Esophagus muscularis mucosa (tissue), 4 donors: ENCODE measurements at places on chromosomes 12 and 14.

GRCh38 chr14:58815161-58815701, 177.5 kb downstream of the DACT1 start:
- no peaks in the 10 kb centered on the region for H3K27me3 ChIP-seq
- no peak overlapping the region for H3K27ac ChIP-seq
- no peaks in the 10 kb centered on the region for H3K36me3 ChIP-seq
- peaks cover 17% of the 10 kb centered on the region for H3K4me1 ChIP-seq

GRCh38 chr12:121964813-121965643, 46.6 kb downstream of the CFAP251 start:
- peaks cover 15% of the 10 kb centered on the region for H3K4me1 ChIP-seq
- H3K4me3 ChIP-seq = no peak overlapping the region
- no peak overlapping the region for H3K27ac ChIP-seq

DNA sequence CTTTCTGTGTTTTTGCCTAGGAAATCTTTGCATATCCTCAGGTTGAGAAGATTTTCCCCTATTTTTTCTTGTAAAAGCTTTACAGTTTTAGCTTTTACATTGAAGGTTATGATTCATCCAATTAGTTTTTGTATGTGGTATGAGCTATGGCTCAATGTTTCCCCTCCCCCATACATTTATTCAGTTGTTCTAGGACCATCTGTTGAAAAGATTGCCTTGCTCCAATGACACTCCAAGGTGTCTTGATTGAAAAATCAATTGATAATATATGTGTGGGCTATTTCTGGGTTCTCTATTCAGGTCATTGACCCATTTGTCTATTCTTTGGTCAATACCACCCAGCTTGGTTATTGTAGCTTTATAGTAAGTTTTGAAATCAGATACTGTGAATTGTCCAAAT, 42.6 kb downstream of the LRTM2 start:
- no peak overlapping the region for H3K4me3 ChIP-seq
- no peak overlapping the region for H3K27ac ChIP-seq
- H3K36me3 ChIP-seq = no peaks in the 10 kb centered on the region
- no peak for DNase-seq
- no peaks in the 10 kb centered on the region for H3K27me3 ChIP-seq
- no peaks in the 10 kb centered on the region for H3K4me1 ChIP-seq

DNA sequence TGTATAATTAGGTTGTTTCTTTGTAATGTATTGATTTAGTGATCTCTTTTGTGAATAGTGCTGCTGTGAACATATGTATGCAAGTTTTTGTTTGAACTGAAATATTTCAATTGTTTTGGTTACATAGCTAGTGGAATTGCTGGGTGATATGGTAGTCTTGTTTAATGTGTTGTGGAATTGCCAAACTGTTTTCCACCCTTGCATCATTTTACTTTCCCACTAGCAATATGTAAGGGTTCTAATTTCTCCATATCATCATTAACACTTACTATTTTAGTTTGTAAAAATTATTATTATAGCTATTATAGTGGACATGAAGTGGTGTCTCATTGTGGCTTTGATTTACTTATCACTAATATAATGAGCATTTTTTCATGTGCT, 5.9 kb downstream of the G2E3 start:
- H3K4me3 ChIP-seq = no peak overlapping the region
- no peak for DNase-seq
- H3K36me3 ChIP-seq = no peaks in the 10 kb centered on the region
- peaks cover 12% of the 10 kb centered on the region for H3K4me1 ChIP-seq
- H3K27ac ChIP-seq = no peak overlapping the region

- no peak overlapping the region for H3K4me3 ChIP-seq
- no peak for DNase-seq
- no peaks in the 10 kb centered on the region for H3K4me1 ChIP-seq
- no peaks in the 10 kb centered on the region for H3K27me3 ChIP-seq
Measured at GRCh38 chr14:21902561-21903181, 229.1 kb upstream of the OR4E1 start.

DNA sequence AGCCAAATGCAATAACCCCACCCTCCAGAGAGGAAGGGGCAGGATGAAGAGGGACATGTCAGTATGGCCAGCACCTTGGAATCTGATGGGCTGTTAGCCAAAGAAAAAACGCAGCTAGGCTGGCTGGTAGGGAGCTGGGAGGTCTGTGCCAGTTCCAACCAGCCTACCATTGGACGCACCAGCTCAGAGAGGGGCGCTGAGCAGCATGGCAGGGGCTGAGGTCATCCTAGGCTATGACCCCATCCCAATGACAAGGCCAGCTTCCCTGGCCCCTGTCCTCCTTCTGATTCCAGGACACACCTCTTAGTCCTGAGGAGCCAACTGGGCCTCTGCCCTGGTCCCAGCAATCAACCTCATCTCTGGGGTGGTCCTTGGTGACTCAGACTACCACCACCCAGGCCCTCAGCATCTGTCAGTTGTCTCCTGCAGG, 12.2 kb downstream of the ACTN1 start:
- peaks cover 100% of the 10 kb centered on the region for H3K4me1 ChIP-seq
- H3K36me3 ChIP-seq = peaks cover 7% of the 10 kb centered on the region
- H3K27ac ChIP-seq = peak overlapping the region; percentile 100
- no peak for DNase-seq
- no peak overlapping the region for H3K4me3 ChIP-seq
- no peaks in the 10 kb centered on the region for H3K27me3 ChIP-seq

- no peaks in the 10 kb centered on the region for H3K36me3 ChIP-seq
- no peak for DNase-seq
- no peak overlapping the region for H3K4me3 ChIP-seq
- peaks cover 14% of the 10 kb centered on the region for H3K4me1 ChIP-seq
Measured at GRCh38 chr12:92546635-92547348, 156.0 kb upstream of the PLEKHG7 start.

GRCh38 chr12:92504594-92504981, 198.2 kb upstream of the PLEKHG7 start:
- H3K4me3 ChIP-seq = no peak overlapping the region
- DNase-seq = no peak
- H3K27ac ChIP-seq = peak overlapping the region; percentile 74
- H3K27me3 ChIP-seq = no peaks in the 10 kb centered on the region
- peaks cover 50% of the 10 kb centered on the region for H3K4me1 ChIP-seq

DNA sequence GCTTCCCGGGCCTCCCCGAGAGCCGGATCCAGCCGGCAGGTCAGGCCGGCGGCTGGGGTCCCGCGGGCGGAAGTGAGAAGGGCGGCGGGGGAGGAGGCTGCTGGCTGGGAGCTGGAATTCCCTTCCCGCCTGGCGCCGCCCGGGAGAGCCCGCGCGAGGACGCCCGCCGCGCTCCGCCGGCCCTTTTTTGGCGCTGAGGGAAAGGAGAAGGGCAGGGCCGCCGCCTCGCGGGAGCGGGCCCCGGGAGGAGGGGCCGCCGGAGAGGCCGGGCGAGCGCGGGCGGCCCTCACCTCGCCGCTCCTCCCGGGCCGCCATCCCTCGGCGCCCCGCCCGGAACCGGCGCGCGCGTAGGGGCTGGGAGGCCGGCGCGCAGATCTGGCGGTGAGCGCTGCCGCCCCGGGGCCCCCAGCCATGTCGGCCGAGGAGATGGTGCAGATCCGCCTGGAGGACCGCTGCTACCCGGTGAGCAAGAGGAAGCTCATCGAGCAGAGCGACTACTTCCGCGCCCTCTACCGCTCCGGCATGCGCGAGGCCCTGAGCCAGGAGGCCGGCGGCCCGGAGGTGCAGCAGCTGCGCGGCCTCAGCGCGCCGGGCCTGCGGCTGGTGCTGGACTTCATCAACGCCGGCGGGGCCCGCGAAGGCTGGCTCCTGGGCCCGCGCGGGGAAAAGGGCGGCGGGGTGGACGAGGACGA, at the start of the genes KLHL42 and MANSC4:
TSS of gene KLHL42 (plus strand) at position 314 of the 692 bp plus-strand sequence. CDS start at position 412, 98 bp downstream.
TSS of gene MANSC4 (minus strand) at position 317 of the 692 bp plus-strand sequence. CDS start 8,960 bp downstream, outside the sequence.
- no peaks in the 10 kb centered on the region for H3K27me3 ChIP-seq
- peak within 1 kb of the TSS; percentile 90 for H3K4me3 ChIP-seq
- DNase-seq = no peak
- H3K4me1 ChIP-seq = peaks cover 52% of the 10 kb centered on the region

GRCh38 chr14:75591987-75592575, 13.7 kb downstream of the FLVCR2 start:
- no peak overlapping the region for H3K4me3 ChIP-seq
- H3K27ac ChIP-seq = no peak overlapping the region
- H3K36me3 ChIP-seq = no peaks in the 10 kb centered on the region

DNA sequence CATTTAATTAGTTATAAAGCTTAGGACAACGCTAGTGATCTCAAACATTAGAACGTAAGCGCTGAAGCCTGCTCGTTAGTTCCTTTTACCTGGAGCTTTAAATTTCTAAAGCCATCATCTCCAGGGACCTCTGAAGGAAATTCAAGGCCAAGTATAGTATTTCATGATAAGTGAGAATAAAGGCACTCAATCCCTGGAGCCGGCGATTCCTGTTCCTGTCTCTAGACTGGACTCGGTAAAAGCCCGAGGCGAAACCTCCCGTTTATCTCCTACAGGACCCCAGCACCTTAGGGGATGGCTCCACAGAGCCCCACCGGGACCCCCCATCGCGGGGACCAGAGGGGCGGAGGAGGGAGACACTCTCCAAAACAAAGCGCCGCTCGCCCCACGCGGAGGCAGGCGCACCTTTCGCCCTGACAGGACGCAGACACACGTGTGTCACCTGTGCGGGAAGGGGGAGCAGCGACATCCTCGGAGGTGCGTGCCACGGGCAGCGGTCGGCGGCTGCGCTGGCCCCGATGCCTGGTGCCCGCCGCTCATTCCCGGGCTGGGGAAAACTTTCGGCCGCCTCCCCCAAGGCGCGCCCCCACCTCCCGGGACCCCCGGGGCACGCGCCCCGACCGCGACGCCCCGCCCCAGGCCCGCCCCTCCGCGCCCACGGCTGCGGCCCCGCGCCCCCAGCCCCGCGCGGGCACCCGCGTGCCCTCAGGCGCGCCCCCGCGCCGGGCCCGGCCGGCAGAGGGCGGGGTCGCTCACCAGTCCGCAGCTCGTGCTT, 678 bp downstream of the RPS6KA5 start:
- H3K4me3 ChIP-seq = peak overlapping the region; percentile 81
- peak overlapping the region; percentile 98 for H3K27ac ChIP-seq
- DNase-seq = no peak
- no peaks in the 10 kb centered on the region for H3K27me3 ChIP-seq
- peaks cover 68% of the 10 kb centered on the region for H3K4me1 ChIP-seq

GRCh38 chr14:36313898-36314297, 6.5 kb downstream of the MBIP start:
- no peak overlapping the region for H3K27ac ChIP-seq
- H3K4me1 ChIP-seq = peaks cover 4% of the 10 kb centered on the region
- H3K27me3 ChIP-seq = no peaks in the 10 kb centered on the region

DNA sequence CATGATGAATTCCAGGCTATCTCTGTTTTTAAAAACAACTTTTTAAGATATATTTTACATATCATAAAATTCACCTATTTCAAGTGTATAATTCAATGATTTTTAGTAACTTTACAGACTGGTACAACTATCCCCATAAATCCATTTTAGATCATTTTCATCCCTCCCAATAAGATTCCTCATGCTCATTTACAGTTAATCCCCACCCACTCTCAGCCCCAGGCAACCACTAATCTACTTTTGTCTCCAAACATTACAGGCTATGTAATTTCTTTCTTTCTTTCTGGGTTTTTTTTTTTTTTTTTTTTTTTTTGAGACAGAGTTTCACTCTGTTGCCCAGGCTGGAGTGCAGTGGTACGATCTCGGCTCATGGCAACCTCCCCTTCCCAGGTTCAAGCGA, 81.3 kb downstream of the DNAI7 start:
- no peaks in the 10 kb centered on the region for H3K27me3 ChIP-seq
- no peaks in the 10 kb centered on the region for H3K4me1 ChIP-seq
- no peak for DNase-seq
- H3K4me3 ChIP-seq = no peak overlapping the region

GRCh38 chr14:20578784-20579502, 8.9 kb downstream of the RNASE11 start:
- H3K27me3 ChIP-seq = no peaks in the 10 kb centered on the region
- H3K4me1 ChIP-seq = no peaks in the 10 kb centered on the region
- no peak overlapping the region for H3K4me3 ChIP-seq
- H3K36me3 ChIP-seq = no peaks in the 10 kb centered on the region
- no peak overlapping the region for H3K27ac ChIP-seq

DNA sequence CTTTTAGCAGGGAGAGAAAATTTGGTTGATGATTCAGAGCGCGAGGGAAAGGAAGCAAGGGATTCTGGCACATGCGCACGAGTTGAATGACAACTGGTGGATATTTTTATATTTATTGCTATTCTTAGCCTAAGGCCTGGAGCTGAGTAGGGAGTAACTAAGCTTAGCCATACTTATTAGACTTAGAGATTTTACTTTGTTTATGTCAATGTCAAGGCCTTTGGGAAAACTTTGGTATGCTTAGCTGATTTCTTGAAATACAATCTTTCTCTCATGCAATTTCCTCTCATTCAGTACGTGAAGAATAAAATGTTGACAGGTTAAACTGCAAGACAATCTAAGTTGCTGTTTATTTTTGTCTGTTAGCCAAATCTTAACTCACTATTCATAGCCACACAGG, 101.1 kb downstream of the CRADD start:
- H3K27me3 ChIP-seq = no peaks in the 10 kb centered on the region
- peak overlapping the region; percentile 77 for H3K27ac ChIP-seq

DNA sequence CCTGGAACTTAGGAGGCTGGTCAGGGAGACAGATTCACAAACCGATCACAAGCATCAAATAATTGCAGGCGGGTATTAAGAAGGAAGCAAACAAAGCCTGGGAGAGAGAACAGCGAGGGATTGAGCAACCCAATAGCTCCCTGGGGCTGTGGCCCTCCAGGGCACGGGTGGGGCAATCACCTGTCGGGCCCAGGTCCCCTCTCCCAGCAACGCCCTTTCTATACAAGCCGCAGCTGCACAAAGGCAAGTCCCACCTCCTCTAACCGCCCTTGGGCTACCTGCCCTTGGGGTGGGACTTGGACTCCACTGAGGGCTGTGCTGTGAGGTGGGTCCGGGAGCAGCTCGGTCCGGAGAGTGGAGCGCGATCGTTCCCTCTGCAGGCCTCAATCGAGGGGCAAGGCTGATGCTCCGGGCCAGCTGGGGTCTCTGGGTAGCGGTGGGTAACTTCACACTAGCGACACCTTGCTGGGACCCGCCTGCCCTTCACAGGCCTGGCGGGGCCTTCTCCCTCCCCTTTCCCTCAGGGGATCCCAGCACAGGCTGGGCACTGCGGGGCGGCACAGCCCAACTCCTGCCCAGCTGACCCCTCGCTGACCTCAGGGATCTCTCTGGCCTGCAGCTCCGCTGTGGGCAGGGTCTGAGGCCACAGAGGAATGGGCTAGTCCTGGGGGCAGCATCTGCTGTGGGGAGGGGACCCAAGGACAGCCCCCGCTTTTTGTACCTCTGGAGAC, 8.0 kb downstream of the PHB2 start:
- H3K27ac ChIP-seq = peak overlapping the region; percentile 61
- peaks cover 53% of the 10 kb centered on the region for H3K4me1 ChIP-seq
- peak overlapping the region; percentile 12 for H3K4me3 ChIP-seq
- no peaks in the 10 kb centered on the region for H3K27me3 ChIP-seq
- H3K36me3 ChIP-seq = peaks cover 27% of the 10 kb centered on the region
